ENCODE measurements at places on chromosomes 13 and 19.

DNA sequence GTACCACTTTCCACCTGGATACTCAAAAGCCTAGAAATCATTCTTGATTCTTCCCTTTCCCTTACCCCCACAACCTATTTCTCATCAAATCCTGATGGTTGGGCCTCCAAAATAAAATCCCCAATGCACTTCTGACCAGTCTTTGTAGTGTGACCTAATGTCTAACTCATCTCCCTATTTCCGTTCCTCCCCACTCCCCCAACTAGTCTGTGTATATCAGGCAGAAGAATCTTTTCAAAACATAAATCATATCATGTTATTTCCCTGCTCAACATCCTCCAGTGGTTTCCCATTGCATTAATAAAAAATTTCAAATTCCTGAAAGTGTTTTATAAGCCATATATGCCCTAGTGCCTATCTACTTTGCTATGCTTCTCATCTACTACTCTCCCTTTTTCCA, 17.7 kb downstream of the CCDC122 start:
- no peak for DNase-seq

- DNase-seq = peak; percentile 87
These were observed 30.4 kb upstream of the CYP4F8 start for GRCh38 chr19:15584541-15585115.

DNA sequence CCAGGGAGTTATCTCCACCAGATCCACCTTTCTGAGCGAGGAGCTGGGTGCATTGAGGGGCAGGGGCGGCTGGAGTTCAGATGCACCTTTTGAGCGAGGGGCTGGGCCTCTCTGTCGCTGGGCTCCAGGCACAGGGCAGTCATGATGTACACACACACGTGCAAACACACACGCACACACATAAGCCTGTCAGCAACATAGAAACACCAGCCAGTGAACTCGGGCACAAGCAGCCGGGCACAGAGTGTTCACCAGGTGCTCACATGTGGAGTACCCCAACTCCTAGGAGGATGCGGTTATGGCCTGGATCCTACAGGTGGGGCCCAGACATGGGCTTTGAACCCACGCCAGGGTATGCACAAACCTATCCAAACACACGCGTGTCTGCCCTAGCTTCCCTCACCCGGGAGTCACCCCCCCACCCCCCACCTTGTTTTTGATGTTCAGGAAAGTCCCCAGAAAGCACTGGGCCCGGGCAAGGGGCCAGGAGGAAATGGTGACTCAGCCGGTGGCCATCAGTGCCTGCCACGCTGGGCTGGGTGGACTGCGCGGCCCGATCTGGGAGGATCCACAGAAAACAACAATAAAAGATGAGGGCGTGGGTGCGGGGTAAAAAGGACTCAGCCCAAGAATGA, 13.3 kb downstream of the ARRDC2 start:
- DNase-seq = peak; percentile 67

DNA sequence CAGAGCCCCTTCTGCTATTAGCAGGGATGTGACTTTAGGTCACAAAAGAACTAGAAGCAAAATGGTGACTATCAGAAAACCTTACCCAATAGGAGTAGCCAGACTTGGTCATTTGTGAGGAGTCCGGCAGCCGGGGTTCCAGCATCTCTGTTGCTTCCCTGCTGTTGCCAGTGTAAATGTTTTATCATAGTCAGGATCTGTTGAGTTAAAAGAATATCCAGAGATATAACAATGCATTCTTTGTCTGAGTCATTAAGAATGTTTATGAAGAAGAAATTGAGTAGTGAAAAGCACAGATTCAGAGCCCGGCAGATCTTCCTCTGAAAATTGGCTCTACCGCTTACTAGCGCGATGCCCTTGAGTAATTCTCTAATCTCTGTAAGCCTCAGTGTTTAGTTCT, 84.2 kb downstream of the COL4A2 start:
- DNase-seq = no peak

GRCh38 chr13:50915565-50915964, 6.0 kb downstream of the RNASEH2B start:
- no peak for DNase-seq

DNA sequence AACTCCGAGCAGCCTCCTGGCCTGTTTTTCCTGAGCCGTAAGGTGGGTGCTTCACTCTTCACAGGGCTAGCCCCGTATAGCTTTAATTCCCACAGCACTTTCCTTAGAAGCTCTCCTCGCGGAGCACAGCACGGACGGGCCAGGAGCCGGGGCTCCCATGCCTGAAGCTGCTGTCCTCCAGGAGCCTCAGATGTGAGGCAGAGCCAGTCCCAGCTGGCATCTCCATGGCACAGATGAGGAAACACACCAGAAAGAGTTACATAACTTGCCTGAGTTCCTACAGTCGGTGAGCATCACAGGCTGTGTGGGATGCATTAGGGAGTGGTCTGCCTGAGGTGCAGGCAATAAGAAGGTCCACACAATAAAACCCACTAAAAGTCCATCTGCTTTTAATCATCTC, 118.5 kb downstream of the ATP8A2 start:
- no peak for DNase-seq

GRCh38 chr13:100039740-100040139, 49.2 kb upstream of the PCCA start:
- DNase-seq = no peak

DNA sequence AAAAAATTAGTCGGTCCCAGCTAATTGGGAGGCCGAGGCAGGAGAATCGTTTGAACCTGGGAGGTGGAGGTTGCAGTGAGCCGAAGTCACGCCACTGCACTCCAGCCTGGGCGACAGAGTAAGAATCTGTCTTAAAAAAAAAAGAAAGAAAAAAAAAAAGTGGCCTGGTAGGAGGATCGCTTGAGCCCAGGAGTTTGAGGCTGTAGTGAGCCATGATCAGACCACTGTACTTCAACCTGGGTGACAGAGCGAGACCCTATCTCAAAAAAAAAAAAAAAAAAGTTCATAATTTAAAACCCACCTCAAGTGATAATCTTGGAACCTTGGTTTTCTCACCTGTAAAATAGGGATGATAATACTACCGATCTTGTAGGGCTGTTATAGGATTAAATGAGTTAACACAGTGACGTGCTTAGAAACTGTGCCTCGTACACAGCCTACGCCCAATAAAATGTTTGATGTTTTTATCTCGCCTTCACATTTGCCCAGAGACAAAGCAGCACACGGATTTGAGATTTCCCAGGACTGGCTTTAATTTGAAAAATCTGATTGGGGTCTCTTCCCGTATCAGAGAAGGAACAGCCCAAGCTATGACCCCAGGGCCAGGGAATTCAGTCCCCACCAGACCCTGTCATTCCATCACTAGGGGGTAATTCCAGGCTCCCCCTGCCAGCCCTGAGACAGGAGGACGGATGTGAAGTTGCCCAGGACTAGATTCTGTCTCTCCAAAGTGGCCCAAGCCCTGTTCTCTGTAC, 3.6 kb downstream of the SERTAD1 start:
- DNase-seq = no peak

GRCh38 chr13:110367620-110368019, 60.5 kb downstream of the COL4A2 start:
- DNase-seq = no peak

DNA sequence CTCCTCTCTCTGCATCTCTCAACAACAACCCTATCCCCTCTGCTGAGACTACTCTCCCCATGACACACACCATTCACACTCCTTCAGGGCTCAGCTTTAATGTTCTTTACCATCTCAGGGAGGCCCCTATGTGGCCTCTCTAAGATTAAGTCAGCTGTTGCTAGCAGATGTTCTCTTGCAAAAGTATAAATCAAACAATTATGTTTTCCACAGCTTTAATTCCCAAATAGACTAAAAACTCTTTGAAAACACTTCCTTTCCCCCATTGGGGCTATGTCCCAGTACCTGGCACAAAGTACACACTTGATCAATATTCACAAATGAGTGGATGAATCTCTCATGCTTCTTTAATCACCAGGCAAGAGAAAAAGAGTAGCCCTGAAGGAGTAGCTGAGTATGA, 5.1 kb downstream of the PEG3 start:
- no peak for DNase-seq

DNA sequence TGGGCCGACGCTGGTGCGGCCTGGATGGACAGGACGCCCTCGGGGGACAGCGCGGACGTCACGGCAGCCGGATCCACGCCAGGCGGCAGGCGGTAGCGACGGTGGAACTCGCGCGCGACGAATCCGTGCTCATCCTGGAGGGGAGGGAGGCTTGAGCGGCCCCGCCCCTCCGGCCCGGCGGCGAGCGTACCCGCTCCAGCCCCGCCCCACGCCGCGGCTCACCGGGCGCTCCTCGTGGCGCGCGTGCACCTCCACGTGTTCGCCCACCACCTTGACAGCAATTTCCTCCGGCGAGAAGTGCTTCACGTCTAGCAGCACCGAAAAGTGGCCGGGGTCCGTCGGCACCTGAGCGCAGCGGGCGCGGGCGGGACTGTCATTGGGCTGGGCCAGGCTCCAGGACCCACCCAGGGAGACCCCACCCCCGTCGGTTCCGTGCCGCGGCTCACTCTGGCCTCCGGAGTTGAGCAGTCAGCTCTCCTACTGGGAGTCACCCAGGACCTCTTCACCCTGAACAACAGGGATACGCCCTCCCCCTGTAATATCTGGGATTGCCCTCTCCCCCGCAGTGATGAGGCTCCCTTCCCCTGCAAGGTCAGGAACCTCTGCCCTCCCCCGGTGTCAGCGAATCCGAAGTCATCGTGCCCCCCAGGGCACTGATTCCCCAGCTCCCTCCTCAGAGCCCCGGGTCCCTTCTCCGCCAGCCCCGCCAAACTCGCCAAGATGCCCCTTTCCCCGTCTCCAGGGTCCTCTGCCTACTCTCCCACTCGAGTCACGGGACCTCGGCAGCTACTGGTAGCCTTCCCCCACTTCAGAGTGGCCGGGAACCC, 1.1 kb downstream of the HSPB6 start:
- DNase-seq = peak; percentile 55

- DNase-seq = no peak
These were observed 63.0 kb upstream of the SOX1 start for GRCh38 chr13:112003941-112004340.

DNA sequence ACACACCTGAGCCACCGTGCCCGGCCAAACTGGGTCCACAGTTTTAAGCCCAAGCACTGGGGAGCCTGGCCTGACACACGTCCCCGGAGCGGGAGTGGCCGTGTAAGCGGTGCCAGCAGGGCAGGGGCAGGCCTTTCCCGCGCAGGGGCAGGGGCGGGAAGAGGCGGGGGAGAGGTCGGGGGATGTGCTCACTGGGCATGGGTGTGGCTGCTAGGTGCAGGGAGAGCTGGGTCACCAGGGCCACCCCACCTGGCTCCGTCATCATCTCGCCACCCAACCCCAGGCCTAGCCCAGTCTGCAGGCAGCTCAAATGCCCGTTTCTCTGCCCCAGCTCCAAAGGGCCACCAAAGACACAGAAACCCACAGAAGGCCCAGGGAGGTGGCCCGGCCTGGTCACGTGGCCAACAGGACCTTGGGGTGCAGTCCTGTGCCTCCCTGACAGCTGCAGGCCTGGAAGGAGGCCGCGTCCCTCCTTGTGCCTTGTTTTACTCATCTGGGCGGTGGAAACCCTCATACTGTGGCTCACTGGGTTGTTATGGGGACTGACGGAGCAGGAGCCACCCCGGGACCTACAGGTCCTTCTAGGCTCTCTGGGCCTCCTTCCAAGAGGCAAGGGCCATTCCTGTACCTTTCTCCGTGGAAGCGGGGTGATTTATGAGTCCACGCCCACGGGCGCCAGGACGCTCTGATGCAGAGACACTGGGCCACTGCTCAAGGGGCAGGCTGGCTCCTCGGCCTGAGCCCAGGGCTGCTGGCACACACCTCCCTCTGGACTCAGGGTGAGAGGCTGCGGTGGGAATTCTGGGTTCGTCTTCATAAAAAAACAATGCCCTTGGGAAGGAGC, 27.7 kb downstream of the MAP2K2 start:
- DNase-seq = no peak

- no peak for DNase-seq
These were observed 62.9 kb downstream of the GGACT start for GRCh38 chr13:100525453-100526317.

DNA sequence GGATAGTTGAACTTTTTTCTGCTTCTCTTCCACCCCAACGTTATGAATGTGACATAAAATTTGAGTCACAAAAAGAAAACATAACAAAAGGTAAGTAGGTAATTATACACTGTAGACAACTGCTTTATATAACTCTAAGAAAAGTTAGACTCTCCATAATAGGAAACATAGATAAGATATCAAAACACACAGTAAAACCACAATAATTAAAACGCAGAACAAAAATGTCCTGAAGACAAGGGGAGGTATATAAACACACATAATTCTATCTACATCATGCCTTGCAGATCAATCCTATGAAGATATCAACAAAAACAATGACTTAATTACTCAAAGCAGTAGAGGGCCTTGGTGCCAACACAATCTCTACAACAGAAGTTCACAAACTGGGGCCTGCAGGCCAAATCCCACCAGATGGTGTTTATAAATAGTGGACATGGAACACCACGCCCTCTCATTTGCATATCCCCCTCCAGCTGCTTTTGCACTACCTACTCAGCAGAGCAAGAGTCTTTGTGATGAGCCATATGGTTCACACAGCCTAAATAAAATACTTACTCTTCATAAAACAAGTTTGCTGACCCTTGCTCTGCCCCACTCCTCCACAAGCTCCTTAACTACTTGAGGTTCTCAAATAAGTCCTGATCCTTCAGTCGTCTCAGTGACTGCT, 254.7 kb downstream of the KLF12 start:
- no peak for DNase-seq

DNA sequence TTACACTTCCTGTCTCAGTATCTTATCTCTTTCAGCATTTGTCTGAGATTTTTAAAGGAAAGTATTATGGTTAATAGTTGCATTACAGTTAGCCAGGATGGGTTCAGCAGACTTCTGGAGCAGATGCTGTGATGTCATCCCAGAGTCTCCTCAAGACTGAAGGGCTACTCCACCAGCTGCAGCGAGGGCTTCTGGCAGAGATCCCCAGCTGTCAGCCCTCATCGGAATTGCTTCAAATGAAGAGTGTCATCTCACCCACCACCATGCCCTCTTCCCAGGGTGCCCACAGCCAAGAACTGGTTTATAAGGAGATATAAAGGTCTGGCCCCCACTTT, 84.4 kb downstream of the FAM216B start:
- DNase-seq = no peak

GRCh38 chr13:61252213-61252612, 163.4 kb downstream of the PCDH20 start:
- no peak for DNase-seq

DNA sequence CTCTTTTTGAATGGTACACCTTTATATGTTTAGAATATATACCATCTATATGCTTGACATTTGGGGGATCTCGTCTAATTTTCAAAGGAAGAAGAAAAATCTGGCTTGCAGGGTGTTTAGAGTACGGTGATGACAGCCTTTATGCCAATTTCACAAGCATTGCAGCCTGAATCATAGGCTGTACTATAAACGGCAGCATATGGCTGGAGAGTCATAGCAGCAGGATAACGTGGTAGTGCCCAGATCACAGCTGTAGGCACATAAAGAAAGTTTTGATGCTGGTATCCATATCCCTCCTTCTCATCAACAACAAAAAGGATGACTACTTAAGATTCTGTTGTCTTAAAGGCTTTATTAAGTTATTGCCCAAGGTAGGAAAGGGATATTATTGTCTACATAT, 253.0 kb downstream of the PCDH9 start:
- DNase-seq = no peak

Data from stimulated activated CD4-positive, alpha-beta T cell treated with anti-CD3 and anti-CD28 coated beads, Interleukin-4, amount 100 ng/mL, for 24 hours (primary cell).